ENCODE measurements at places on chromosomes 6 and 20. TPM values are rescaled to one million over a fixed set of nuclear protein-coding genes. Genes with fewer than 3 reads are reported as not detected.

DNA sequence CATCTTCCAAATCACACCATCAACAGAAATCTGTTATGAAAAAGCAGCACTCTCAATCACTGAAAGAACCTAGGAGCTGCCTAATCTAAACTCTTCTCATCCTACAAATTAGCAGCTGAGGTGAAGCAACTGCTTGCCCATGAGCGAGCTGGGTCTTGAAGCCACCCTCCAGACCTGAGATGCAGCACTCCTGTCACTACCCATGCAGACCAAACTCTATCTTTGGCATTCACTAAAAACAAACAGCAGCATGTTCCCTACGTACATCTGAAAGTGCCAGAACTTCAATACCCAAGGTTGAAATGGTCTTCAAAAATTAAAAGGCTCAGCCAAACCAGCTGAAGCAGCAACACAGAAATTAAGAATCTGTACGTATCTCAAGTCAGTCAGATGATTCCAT is 14.3 kb downstream of the ADNP start:
- no peak for DNase-seq

Gene GHRH
- total RNA-seq: not detected

DNA sequence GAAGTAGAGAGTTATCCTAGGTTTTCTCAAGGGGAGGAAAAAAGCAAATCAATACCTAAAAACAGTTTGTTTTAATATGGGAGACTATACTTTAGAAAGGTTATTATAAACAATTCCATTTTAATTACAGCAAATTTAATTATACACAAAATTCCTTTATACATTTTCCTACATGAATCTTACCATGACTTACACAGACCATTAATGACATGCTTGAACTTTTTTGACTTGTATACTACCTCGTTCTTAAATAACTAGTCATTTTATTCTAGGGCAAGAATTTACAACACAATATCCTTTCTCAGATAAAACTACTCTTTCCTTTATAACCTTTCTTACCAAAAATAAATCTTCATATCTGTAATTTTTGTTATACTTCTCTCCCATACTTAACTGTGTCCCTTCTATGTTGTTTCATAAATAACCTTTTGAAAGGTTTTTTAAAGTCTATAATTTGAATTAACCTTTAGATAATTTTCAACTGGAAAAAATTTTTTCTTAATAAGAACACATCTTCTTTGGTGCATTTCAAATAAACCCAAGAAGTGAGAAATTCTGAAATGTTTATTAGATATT is 729.4 kb downstream of the TENT5A start:
- no peak for DNase-seq

Gene IL17A
- total RNA-seq: not detected

- DNase-seq: no peak
Measured at GRCh38 chr20:49591217-49591865, 23.4 kb upstream of the PTGIS start.

GRCh38 chr6:113654396-113654795 is 202.7 kb upstream of the MARCKS start:
- DNase-seq: no peak

Gene LY6G6C
- not detected for total RNA-seq

- no peak for DNase-seq
Measured at GRCh38 chr6:69289689-69290495, 506.9 kb downstream of the LMBRD1 start.

Gene MEA1
- total RNA-seq: 50.8 TPM

- no peak for DNase-seq
Measured at GRCh38 chr6:6323352-6323751, 2.9 kb upstream of the F13A1 start.

DNA sequence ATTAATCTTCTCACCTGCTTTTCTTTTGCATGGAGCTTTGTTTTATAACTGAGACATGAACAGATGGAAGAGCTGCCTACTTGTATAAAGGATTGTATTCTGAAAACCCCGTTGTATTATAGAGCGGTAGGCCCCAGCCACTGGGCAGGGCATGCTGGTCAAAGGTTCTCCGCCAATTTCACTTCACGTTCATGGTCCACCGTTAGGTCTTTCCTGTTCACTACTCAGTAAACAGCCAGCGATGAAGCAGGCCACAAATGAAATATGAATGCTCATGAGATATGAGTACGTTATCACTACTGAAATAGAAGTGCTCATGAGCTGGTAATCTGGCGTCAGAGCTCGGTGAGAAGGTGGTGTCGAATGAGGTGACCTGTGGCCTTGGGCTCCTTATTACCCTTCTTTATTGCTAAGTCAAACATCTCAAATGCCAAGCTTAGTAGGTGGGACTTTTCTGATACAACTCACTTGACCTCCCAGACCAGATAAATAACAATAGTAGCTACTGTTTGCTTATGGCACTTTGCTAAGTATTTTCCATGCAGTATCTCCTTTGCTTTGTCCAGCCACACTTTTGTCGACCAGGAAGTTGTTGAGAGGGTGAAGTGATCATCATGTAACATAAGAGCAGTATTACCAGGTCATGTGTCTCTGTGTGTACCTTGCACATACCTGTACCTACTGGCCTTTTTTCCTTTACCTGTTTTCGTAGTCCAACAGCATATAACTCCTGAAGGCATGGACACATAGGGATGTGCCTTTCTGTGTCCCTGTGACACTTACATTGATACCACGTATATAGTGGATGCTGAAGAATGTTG is 16.7 kb downstream of the EDN3 start:
- no peak for DNase-seq

DNA sequence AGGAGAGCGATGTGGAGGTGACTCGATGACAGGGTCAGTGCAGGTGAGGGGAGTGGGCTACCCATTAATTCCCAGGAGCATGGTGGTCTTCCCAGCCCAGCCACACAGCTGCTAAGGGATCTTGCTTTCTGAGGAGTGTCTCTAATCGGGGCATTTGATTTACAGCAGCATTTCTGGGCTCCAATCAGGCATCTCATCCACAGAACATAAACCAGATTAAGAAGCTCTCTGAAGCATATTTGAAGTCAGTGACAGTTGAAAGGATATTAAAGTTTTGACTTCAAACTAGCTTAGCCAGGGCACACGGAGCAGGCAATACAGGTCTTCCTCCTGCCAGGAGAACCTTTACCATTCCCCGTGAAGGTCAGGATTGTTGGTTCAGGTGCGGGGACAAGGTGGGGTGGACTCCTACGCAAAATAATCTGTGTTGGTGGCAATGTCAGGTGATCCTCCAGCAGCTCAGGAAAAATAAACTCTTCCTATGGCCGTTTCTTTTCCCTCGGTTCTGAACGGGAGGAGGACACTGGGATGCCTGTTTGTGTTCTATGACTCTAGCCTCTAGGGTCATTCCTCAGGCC is 39.9 kb upstream of the ZNF831 start:
- no peak for DNase-seq

DNA sequence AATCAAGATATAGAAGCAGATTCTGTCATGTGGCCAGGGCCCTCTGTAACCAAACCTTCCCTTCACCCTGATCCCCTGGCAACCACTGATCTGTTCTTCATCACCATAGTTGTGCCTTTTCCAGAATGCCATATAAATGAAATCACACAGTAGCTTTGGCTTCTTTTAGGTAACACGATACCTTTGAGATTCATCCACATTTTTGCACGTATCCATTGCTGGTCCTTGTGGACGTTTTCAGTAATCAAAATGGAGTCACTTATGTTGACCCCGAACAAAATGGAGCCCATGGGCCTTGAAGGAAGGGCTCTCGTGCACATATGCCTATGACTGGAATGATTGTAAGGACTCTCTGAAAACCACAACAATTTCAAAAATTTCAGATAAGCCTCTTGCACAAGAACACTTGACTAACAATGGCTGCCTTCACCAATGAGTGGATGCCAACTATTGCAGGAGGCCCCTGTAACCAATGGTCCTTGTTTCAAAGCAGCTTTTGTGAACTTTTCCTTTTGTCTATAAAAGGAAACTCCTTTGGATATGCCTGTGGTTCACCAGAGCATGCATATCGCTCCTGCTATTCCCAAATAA is 84.3 kb upstream of the RALY start:
- peak; percentile 25 for DNase-seq

DNA sequence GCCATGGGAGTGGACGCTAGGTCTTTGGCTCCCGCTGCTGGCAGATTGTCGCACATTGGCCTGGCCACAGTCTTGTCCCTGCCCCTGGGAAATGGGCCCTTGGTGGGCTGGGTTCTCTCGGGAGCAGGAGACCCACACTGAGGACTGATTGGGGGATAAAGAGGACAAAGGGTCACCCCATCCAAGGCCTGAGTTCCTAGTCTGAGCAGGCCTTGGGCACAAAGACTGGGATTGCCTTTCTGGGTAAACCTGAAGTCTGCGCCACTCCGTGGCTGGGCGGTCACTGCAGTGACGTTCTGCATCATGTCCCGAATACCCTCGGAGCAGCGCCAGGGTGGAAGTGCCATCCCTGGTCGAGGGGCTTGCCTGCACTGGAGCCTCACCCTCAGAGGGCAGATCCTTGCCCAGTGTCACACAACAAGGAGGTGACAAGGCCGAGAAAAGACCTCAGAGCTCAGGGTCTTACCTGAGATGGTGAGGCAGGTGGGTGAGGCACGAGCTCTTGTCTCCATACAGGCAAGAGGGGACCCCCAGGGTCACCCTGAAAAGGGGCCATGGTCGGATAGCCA is 36.1 kb upstream of the ZBP1 start:
- no peak for DNase-seq

GRCh38 chr6:84193114-84193708 is 34.2 kb downstream of the CEP162 start:
- peak; percentile 29 for DNase-seq

DNA sequence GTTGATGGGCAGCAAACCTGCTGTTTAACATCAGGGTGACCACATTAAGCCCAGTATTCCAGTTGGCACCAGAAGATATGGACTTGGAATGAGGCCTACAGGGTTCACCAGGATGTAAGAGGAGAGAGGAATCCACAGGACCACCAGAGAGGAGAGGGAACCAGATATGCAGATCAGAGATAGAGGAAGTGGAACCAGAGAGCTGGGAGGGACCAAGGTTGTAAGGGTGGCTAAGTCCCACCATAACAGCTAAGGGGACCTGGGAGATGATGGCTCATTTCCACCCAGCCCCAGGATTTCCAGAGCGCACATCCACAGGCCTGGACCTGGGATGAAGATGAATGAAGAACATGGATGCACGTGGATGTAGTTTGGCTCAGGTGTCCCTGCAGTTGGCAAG is 11.1 kb downstream of the BTN2A1 start:
- no peak for DNase-seq

DNA sequence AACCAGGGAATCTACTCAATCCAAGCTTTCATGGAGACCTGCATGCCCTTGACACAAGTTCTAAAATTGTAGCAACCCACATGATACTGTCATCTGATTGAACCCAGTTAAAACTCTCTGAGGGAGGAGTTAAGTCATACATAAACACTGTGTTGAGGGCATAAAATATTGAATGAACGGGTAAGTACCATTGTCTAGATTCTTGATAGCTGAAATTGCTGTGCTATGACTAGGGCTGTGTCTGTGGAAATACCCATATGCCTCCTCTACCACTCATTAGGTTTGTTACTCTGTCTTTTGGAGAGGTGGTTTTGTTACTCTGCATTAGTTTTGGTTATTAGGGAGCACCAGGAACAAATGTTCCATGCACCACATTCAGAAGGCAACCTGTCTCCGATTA is 7.6 kb downstream of the ENPP4 start:
- no peak for DNase-seq

Gene UNC5CL
- not detected for total RNA-seq

DNA sequence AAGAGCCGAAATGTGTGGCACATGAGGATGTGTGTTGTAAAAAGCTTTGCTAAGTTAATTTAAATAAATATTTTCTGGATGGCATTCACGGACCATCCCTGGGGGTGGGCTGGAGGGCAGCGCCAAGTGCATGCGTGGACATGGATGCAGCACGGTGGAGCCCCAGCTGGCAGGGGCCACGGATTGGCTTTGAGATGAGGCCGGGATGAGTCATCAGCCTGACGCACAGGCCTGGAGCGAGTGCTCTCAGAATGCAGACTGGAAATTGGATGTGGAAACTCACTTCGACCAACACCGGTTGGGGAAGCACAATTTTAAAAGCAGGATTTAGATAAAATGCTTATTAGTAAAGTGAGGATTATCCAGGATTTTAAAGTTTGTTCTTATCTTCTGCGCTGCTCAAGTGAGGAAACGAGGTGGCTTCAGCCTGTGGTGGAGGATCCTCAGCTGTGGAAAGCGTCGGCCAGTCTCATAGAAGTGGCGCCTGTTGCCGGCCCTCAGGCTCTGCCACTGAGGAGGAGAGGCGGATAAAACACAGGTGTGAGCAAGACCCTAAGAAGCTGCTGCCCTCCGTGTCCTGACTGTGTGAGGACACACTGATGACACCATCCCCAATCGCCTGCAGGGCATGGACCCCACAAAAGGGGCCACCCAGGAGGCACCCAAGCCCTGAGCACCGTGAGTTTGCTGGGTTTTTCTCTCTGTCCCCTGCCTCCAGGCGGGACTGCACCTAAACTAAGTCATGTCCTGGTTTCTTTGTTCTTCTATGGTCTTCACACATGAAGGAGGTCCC is 279.7 kb downstream of the CDH4 start:
- DNase-seq: no peak

DNA sequence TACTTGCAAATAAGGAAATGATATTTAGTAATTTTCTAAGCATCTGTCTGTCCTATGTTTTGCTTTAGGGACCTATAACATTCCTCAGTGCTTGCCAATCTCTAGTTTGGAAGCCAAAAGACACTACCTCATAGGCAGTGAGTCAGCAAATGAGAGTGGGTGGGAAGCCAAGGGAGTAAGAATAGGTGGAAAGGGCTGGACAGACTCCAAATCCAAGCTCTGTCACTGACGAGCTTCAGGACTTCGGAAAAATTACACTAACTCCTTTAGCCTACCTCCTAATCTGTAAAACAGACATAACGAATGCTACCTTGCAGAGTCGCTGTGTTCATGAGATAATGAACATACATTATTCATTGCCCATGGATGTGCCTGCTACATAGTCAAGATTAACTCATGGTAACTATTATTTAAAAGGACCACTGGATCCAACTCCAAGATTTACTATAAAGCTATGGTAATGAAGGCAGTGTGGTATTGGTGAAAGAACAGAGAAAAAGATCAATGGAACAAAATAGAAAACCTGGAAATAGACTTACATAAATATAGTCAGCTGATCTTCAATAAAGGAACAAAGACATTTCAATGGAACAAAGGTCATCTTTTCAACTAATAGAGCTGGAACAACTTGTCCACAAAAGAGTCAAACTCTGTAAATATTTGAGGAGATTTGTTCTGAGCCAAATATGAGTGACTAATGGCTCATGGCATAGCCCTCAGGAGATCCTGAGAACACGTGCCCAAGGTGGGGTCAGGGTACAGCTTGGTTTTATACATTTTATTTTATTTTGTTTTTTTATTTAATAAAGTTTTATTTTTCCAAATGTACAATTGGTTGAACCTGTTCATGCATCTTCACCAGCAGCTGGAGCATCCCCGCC is 64.1 kb downstream of the FAM50B start:
- peak; percentile 99 for DNase-seq

Measured in glomerular endothelial cell (primary cell).